Naive B cell (primary cell): ENCODE measurements at places on chromosomes 6 and 20.

DNA sequence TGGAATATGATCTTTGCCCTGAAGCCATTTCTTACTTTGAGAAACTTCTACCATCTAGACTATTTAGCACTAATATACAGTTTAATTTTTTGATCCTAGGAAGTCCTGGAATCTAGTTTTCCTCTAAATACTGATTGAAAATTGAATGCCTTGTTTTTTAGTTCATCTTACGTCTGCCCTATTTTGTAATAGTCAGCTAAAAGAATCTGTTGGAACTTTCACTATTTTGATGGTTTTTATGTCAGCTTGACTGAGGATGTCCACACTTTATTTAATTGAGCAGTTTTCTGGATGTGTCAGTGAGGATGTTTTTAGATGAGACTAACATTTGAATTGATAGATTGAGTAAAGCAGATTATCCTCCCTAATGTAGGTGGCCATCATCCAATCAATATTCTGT is 8.4 kb downstream of the OR12D2 start:
- no peak for DNase-seq

DNA sequence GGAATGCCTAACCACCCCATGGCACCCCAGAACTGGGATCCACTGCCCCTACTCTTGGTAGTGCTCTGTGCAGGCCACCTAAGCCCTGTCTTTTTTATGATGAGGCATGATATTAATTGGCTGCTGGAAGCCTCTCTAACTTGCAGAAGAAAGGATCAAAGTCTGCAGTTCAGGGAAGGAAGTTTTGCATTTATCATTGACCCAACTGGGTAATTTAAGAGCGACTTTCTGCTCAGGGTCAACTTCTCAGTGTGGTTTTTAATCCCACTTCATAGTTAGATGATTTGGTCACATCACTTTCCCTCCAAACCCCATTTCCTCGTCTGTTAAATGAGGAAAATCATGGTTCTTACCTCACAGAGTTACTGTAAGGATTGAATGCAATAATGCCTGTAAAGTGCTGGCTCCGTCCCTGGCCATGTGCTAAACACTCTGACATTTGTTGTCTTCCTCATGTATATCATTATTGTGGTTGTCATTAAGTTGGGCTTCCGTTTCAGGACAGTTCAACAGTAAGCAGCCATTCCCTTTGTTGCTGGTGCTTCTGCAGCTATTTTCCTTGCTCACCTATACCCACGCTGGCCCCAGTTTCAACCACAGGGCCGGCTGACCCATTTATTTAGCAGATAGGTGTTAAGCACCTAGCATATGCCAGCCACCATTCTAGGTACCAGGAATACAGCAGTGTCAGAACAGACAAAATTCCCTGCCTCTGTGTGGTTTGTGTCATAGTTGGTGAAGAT is 14.2 kb downstream of the E2F3 start:
- DNase-seq = no peak

DNA sequence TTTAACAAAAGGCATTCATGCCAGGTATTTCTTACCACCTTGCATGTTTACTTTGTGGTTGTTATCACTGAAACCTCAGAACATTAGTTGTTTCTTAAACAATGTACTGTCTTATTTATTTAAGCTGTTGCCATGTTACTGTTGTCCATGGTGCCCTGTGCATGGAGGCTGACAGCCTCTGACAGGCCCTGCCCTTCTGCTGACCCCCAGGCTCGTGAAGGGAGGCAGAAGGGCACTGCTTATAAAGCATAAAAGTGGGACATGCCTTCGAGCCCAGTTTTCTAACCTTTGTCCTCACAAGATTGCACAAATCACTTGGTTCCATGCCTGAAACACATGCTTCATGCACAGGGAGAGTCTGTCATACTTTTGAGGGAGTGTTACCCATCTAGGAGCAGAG is 46.7 kb upstream of the CLIC5 start:
- no peak for DNase-seq

GRCh38 chr20:50413088-50413500 is 97.1 kb upstream of the PTPN1 start:
- no peak for DNase-seq

DNA sequence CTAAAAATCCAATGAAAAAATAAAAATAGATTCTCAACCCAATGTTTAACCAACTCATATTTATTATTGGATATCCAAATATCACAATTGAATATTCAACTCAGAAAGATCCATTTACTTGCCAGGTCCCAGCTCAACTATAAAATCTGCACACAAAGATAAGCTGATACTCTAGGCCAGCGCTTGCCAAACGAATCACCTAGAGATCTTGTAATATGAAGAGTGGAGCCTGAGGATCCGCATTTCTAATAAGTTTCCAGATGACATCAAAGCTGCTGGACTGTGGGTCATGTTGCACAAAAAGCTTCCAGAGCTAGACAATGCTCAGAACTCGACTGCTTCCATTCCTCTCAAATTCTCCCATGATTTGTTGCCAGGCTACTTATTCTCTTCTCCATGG is 51.7 kb upstream of the HSF2 start:
- no peak for DNase-seq
